ENCODE measurements at places on chromosomes 6 and 20. TPM values are rescaled to one million over a fixed set of nuclear protein-coding genes. Genes with fewer than 3 reads are reported as not detected.

GRCh38 chr6:158047127-158047518, 65.5 kb downstream of the SYNJ2 start:
- DNase-seq: no peak

GRCh38 chr6:136611746-136612145, 61.5 kb upstream of the MAP7 start:
- no peak for DNase-seq

DNA sequence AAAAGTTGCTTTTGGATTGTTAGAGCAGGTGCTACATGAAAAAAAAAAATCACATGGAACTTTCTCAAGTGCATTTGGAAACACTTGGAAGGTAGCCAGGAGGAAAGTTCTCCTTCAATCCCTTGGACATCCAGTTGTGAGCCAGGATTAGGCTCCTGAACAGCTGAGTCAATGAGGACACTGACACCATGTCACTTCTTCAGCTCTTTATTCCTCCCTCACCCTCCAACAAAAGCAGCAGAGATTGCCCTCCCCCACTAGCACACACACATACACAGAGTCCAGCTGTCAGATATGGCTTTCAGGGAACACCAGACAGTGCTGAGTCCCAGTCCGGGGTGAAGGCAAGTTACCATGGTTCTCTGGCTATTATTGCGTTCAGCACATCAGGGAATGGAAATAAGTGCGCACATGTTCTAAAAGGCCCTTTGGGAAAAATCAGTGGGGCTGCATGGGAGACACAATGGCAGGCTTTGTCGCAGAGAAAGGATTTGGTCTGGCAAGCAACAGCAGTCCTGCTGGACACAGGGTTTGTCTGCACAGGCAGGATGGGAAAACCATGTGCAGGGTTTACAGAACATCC, 124.7 kb upstream of the MARCKS start:
- DNase-seq: no peak

GRCh38 chr20:56986476-56986875, 280.0 kb downstream of the BMP7 start:
- DNase-seq: no peak

- DNase-seq: no peak
These were observed 698 bp upstream of the LRP11 start for GRCh38 chr6:149864578-149865535.

OLIG3 gene
- total RNA-seq: not detected

LY86 gene
- total RNA-seq: 2.3 TPM
